NCI-H1092 (cell line): ENCODE measurements at places on chromosomes 7 and 10.

GRCh38 chr10:132475086-132475485, 62.5 kb upstream of the INPP5A start:
- no peak for DNase-seq

DNA sequence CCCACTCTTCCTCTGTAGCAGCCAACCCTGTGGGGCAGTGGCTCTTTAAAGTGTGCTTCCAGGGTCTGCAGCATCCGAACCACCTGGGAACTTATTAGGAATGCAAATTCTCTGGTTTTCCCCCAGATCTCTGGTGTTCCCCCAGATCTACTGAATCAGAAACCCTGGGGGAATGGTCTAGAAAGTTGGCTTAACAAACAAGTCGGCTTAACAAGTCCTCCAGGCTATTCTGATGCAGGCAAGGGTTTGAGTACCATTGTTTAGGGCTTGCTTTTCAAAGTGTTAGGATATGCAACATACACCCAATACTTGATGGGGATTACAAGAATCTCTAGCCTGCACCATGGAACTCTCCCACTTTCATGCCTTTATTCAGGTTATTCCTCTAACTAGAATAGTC, 126.3 kb downstream of the RALA start:
- DNase-seq, result no peak

DNA sequence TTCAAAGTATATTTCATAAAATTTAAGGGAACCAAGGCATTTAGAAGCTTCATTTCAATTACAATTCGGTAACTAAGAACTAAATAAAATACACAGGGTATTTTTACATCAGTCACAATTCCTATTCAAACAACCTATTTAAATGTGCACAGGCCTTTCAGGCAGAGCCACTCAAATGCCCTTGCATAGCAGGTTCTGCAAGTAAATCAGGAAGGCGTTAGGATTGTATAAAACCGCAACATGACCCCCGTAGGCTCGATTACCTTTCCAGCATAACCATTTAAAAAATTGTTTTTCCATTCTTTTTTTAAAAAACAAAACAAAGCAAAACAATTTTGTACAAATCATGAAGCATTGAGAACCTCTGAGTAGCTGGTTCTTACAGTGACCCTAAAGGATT, 289.9 kb upstream of the SP8 start:
- DNase-seq, result no peak

DNA sequence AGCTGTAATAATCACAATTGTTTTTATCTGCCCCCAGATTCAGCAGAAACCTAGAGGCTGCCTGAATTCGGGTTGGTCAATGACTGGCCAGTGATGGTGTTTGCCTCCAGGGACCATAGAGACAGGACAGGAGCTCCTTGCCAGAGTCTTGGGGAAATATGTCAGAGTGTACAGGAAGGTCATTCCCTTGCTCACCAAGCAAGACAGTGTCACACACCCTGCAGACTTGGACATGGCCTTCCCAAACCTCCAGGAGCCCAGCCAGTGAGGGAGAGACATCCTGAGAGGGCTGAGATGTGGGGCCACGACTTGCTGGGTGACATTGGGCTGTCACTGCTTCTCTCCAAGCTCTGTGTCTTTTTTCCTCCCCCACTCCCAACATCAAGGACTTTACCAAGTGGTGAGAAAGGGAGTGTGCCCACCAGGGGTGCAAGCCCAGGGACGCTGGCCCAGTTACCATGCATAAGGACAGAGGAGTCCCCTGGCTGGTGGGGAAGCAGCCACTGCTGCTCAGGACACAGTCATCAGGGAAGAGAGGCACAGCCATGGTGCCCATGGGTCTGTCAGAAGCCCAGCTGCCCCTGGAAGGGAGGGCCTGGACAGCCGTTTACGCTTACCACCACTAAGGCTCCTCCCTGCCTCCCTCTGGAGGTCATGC, 25.3 kb upstream of the C10orf53 start:
- no peak for DNase-seq

GRCh38 chr7:22782616-22783232, 39.9 kb downstream of the TOMM7 start:
- DNase-seq, result peak; percentile 34

GRCh38 chr7:54841772-54842697, 83.0 kb upstream of the SEC61G start:
- DNase-seq, result no peak
